ENCODE measurements at places on chromosomes 1 and 21.
A peak's percentile ranks its signal among the peaks of the same experiment; 100 is the strongest.

- DNase-seq = no peak
Observed at GRCh38 chr1:165411396-165411795, 33.5 kb downstream of the RXRG start.

GRCh38 chr1:42767510-42768000 lies 506 bp downstream of the C1orf50 start:
- no peak for DNase-seq

- DNase-seq = no peak
Observed at GRCh38 chr1:172905452-172905851, 145.3 kb downstream of the TNFSF18 start.

- DNase-seq = no peak
Observed at GRCh38 chr1:65359888-65360287, 50.5 kb downstream of the DNAJC6 start.

DNA sequence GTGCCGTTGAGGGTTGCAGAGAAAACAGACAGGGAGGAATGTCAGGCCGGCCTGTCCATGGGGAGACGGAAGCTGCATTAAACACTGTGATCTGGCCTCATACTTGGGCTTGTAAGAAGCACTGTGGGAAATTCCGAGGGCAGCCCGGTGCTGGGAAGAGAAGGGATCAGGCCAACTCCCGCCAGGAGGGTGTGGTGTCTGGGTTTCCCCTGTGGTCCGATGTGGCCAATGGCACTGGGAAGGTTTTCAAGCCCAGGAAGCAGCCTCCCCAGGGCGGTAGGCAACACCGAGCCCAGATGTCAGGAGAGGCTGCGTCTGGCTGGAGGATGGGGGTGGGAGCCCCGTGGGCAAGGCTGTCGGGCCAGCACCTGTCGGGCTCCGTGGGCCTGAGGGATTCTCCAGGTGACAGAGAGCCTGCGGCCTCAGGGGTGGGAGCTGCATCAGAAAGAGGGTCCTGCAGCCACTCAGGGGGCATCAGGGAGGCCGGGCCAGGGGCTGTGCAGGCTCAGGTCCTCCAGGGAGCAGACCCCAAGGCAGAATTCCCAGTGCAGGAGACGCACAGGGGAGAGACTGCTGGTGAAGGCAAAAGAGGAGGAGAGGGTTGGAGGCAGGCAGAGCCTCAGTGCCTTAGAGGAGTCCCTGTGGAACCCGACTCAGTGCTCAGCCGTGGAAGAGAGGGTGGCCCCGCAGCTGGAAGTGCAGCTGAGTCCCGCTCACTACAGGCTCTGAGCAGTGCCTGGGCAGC lies 8.4 kb downstream of the UBASH3A start:
- no peak for DNase-seq

GRCh38 chr1:77686796-77687518 lies 4.5 kb upstream of the ZZZ3 start:
- no peak for DNase-seq

GRCh38 chr1:183892351-183892793 lies 87.5 kb downstream of the RGL1 start:
- no peak for DNase-seq

- peak; percentile 86 for DNase-seq
Observed at GRCh38 chr1:91804546-91805023, 81.4 kb downstream of the TGFBR3 start.

GRCh38 chr1:47938520-47938919 lies 58.7 kb downstream of the TRABD2B start:
- DNase-seq = no peak

GRCh38 chr1:156422602-156423091 lies 53.6 kb downstream of the RHBG start:
- no peak for DNase-seq

DNA sequence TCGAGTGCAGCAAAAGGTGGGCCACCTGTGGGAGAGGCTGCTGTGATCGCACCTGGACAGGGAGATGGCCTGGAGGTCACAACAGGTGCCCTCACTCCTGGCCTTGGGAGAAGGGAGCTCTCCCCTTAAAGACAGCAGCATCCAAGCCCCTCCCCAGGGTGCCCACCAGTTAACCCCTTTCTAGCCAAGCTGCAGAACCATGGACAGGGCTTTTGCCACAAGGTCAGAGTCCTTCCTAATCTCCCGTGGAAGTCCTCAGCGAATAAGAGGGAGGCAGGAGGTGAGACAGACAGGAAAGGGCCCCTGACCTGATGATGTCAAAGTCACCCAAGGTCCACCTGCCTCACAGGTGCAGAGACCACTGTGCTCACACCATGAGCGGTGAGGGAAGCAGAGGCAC lies 1.7 kb downstream of the CNTN2 start:
- no peak for DNase-seq

DNA sequence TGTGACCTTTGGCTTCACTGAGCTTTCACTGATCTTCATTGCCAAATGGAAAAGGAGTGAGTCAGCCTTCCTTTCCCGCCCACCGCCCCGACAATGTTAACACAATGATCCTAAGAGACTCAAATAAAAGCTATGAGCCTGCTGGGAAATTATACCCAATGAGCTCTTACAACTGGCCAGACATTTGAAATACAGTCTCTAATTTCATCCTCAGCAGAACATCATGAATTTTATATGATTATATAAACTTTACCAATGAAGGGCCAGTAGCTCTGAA lies 252.5 kb downstream of the SIPA1L2 start:
- no peak for DNase-seq

GRCh38 chr1:110065841-110066240 lies 4.6 kb downstream of the ALX3 start:
- DNase-seq = no peak

- no peak for DNase-seq
Observed at GRCh38 chr1:215900684-215901083, 333.6 kb downstream of the KCTD3 start.

DNA sequence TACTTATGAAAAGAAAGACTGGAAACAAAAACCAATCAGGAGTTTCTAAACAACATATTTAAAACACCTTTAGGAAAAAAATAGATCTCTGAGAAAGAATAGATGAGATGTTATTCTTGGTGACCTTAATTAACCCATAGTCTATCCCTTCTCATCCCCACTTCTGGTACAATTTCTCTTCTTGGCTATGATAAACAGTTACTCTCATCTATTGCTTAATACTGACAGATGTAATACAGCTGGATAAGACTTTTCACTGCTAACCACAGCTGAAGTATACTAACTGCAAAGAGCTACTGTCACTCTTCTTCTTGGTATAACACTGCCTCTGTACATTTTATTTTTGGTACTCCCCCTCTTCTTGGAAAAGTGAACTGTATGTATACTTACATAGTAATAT lies 15.2 kb downstream of the EXTL2 start:
- no peak for DNase-seq

- no peak for DNase-seq
Observed at GRCh38 chr1:38892976-38893375, 11.6 kb upstream of the GJA9 start.

DNA sequence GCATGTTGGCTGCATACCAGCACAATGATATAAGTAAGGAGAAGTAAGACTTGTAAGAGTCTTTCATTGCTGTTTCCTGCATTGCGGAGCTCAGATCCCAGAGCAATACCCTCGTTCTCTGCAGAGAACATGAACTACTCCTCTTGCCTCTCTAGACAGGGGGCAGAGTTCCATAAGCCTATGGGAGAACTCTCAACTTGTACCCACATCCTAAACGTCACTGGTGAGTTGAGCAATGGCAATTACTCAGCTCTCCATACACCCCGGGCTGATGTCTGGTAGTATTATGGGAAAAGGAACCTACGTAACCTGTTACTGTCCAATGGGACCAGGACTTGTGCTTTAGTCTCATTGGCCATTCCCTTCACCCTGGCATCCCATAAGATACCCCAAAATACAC lies 27.3 kb upstream of the ZNF496 start:
- DNase-seq = peak; percentile 17

GRCh38 chr1:221987860-221988520 lies 246.1 kb upstream of the DUSP10 start:
- no peak for DNase-seq

DNA sequence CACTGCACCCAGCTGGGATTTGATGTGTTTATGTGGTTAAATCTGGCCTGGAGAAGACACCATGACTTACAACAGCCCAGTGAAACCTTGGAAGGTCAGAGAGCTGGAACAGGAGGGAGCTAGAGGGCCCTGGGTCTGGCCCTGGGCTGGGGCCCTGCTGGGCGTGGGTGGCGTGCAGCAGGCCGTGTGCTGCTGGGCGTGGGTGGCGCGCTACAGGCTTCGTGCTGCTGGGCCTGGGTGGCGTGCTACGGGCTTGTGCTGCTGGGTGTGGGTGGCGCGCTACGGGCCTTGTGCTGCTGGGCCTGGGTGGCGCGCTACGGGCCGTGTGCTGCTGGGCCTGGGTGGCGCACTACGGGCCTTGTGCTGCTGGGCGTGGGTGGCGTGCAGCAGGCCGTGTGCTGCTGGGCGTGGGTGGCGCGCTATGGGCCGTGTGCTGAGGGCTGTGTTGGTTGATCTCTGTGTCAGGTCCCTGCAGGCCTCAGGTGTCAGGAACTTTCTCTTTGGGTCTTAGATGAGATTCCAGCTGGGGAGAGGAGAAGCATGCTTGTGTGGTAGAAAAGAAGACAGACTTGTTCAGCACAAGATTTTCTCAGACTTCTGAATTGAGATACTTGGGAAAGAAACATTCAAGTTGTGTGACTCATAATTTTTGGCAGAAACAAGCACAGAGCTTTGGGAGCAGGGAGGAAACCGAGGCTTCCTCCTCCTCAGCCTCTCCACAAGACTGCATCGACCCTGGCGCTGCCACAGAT lies 66.0 kb downstream of the COL18A1 start:
- peak; percentile 31 for DNase-seq

GRCh38 chr1:232249861-232250777 lies 379.8 kb downstream of the SIPA1L2 start:
- DNase-seq = no peak

DNA sequence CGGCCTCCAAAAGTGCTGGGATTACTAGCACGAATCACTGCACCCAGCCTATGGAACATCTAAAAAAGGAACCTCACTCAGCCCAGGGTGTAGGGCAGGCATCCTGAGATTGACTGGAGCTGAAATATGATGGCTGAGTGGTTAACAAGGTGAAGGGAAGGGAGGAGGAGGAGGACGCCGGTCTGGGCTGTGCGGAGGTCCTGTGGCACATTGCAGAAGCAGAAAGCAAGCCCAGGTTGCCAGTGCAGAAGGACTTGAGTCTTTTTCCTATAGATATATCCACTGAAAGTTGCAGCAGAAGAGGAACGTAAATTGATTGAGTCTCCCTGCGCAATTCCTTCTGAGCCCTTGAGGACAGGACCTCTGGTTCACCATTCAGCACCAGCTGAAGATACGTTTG lies 1.5 kb upstream of the KIF17 start:
- no peak for DNase-seq

DNA sequence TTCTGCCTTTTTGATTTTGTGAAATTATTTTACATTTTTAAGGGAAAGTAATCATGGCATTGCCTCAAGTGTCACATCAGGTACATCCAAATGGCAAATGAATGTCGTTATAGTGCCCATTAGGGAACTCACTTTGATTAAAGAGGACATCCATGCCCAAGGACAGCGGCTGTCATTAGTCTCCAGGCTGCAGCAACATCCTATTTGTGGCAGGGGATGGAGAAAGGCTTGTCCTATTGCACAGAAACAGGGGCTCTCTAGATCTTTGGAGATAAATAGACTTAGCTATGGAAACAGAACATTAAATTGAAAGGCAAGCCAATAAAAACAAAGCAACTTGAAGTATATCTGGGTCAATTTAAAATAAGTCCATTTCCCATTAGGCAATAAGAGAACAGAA lies 439.3 kb downstream of the NEGR1 start:
- no peak for DNase-seq

DNA sequence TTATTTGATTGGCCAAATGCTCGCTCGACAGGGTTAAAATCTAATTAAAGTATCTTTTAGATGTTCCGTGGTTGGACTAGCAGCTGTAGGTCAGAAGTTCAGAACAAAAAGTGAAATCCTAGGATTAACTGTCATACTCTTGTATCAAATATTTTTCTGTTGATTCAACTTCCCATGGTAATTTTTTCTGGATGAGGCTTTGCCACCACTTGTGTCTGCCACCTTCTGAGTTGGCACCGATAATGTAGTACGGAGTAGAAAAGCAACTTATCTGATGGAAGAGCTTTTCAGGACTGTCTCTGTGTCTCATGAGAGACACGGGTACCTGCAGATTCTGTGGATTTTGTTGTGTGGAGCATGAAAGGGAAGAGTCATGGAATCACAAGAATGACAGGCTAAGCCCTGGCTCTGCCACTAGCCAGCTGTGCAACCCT lies 44.6 kb upstream of the CNN3 start:
- DNase-seq = no peak

- peak; percentile 62 for DNase-seq
Observed at GRCh38 chr1:35298464-35298863, 30.0 kb downstream of the ZMYM4 start.

DNA sequence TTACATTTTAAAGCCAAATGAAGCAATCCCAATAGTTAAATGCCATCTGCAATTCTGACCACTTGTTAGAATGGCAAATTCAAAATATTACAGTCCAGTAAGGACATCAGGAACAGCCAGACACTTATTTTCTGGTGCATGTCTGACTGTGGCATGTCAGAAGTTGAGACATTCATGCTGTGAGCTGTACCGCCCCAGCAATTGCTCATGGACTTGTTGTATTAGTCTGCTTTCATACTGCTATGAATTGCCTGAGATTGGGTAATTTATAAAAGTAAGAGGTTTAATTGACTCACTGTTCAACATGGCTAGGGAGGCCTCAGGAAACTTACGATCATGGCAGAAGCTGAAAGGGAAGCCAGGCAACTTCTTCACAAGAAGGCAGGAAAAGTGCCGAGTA lies 19.1 kb downstream of the DDAH1 start:
- no peak for DNase-seq

GRCh38 chr1:226575436-226575720 lies 26.8 kb downstream of the STUM start:
- no peak for DNase-seq

DNA sequence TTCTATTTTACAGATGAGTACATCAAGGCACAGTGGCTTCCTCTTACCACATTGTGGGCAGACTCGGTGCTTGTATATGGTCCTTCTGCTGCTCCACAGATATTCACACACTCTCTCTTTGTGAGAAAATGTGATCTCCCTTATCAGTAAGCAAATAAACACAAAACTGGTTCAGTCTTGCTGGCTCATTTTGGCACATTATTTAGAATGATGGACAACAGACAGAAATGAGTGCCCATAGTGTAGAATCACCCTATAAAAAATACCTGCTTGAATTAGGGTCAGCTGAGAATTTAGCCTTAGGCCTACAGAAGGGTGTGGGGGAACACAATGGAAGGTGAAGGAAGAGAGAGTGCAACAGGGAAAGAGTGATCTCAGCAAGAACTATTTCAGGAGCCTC lies 423.1 kb downstream of the HLX start:
- DNase-seq = no peak

All from CD4-positive, alpha-beta T cell treated with Interleukin-10 for 1 hour (primary cell).